ENCODE measurements at places on chromosomes 2 and 18.
A peak's percentile ranks its signal among the peaks of the same experiment; 100 is the strongest.

GRCh38 chr2:239579081-239579480, 178.3 kb upstream of the HDAC4 start:
- no peak for DNase-seq

DNA sequence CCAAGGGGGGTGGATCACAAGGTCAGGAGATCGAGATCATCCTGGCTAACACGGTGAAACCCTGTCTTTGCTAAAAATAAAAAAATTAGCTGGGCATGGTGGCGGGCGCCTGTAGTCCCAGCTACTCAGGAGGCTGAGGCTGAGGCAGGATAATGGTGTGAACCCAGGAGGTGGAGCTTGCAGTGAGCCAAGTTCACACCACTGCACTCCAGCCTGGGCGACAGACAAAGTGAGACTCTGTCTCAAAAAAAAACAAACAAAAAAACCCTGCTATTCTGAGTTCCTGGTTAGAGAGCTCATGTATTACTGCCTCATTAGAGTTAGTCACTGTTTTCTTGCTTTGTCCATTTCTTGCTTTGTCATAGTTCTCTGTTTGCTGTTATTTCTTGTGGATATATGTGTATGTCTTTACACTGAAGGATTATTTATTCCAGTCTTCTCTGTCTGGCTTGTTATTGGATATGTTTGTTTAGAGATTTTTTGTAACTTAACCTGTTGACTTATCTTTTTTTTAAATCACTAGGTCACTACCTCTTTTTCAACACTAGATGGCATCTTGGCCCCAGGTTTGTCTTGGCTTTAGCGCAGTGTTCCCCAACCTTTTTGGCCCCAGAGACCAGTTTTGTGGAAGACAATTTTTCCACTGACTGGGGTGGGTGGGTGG, 17.0 kb downstream of the TTLL4 start:
- DNase-seq = no peak

DNA sequence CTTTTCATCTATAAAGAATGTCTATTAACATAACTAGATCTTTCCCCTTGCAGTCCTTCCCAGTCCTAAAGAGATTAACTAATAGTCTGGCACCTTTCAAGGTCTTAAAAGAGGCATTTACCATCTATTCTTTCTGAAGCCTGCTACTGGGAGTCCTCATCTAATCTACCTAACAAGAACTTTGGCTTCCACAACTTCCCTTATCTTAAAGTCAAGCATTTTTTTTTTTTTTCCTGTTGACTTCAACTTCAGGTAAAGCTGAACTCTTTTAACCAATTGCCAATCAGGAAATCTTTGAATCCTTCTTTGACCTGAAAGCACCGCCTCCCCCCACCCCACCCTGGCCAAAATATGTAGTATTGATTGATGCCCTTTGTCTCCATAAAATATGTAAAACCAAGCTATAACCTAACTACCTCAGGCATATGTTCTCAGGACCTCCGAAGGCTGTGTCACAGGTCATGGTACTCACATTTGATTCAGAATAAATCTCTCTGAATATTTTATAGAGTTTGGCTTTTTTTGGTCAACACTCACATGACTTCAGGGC, 168.6 kb downstream of the PTPRM start:
- no peak for DNase-seq

DNA sequence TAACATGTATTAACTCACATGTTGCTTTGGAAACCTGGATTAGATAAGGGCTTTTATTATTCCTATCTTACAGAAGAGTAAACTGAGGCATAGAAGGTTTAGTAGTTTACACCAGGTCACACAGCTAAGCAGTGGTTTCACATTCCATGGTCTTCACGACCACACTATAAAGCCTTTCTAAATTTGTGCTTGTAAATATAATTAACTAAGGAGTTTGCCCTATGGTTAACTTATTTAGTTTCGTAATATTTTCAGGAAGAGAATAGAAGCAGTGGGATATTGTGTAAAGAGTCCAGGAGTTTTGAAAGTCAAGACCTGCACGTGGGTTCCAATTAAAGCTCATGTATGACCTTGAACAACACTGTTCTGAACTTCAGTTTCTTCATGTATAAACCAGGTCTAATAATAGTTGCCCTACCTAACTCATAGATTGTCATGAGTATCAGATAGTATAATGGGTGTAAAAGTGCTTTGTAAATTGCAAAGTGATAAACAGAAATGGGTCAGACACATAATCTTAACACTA, 19.5 kb upstream of the SOS1 start:
- DNase-seq = no peak

- no peak for DNase-seq
These were observed 190.4 kb downstream of the MYO3B start for GRCh38 chr2:170368370-170368769.

DNA sequence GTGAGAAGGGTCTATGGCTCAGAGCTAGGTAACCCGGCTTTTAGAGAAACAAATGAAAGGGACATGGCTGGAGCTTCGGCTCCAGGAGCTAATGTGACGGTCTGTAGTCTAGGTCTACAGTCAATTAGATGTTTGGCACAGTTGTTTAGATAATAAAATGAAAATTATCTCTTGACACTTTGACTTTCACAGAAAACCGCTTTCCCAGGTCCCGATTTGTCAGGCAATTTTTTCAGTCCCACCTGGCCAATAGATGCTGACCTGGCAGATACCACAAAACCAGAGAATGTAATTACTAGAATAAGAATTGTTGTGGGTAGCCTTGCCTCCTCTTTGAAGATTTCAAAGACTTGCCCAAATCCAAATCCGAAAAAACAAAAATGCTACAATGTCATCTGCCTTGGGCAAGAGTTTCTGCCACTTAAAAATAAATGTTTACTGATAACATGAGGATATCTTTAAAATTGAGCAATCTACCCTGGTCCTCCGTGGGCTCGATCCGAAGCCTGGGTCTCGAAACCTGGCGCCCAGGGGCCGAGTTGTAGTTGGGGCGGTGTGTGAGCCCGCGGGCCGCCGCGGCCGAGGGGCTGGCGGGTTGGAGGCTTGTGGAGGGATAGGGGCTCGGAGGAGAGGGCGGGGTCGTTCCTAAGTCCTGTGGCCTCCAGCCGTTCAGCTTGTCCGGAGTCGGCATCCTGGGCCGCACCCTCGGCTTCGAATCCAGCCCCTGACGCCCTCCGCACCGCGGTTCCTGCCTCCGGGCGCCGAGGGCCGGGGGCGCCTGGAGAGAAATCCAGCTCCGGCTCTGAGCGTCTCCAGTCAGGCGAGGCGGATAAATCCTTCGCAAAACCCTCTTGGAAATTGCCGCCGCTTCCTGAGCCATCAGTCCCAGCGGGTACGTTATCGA, 2.3 kb downstream of the EMX1 start:
- no peak for DNase-seq

GRCh38 chr2:55419233-55419678, 400 bp downstream of the CCDC88A start:
- DNase-seq = peak; percentile 42

DNA sequence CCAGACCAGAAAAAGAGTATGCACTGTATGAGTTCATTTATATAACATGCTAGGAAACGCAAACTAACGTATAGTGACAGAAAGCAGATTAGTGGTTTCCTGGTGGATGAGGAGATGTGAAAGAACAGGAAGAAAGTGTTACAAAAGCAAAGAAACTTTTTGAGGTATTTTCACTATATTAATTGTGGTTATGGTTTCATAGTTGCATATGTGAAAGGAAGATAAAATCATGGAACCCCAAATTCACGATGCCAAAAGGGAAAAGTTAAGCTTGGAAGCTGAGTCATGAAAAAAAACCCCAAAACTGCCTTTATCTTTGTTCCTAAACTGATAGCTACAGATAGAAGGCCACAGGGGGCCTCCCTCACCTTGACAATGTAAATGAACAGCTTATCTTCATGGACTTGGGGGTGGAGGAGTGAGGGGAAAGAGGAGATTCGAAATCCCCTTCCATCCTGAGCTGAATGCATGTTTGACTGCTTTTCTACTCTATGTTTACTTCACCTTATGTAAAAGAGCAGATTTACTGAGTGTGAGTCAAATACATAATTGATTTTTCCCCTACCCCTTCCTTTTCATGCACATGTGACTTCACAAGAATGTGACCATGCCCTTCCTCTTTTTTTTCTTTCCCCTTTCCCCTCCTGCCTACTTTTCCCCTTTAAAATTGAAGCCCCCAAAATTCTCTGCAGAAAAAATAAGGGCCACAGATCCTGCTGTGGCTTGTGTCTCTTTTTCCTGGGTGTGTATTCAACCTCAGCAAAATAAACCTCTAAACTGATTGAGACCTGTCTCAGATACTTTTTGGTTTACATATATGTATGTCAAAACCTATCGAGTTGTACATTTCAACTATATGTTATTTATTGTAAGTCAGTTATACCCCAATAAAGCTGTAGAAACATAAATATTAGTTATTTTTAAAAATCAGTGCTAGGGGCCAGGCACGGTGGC, 100.1 kb upstream of the TLK1 start:
- peak; percentile 26 for DNase-seq

- DNase-seq = no peak
These were observed 137.2 kb downstream of the CNTNAP5 start for GRCh38 chr2:124162256-124162655.

DNA sequence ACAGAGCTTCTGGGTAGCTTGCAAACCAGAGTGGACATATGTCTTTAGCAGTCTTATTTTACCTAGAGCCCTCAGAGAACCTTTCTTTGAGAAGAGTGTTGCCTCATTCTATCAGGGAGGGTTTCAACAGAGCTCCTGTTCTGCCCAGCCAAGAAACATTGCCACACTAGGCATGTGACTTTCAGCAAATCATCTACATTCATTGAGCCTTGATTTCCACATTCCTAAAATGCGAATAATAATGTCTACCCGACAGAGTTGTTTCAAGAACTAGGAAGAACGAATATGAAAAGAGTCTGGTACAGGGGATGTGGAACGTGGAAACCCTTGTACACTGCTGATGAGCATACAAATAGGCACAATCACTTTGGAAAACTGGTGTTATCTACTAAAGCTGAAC, 7.8 kb upstream of the PRKAG3 start:
- no peak for DNase-seq

GRCh38 chr2:36480636-36481035, 117.3 kb downstream of the FEZ2 start:
- no peak for DNase-seq

DNA sequence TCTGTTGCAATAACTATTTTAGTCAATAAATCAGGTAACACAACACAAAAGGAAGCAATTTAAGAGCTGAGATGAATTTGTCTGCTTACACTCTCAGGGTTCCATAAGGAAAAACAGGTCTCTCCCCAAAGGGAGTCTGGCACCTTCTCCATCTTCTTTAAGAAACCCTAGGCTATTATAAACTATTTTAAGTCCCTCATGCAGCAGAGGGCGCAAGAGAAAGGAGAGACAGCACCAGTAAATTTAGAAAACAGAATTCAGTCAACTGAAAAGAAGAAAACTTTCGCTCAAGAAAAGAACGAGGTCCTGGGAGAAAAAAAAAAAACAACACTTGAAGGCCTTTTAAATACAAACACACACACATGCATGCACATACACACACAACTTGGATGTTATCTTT, 19.1 kb downstream of the SULT1C4 start:
- DNase-seq = no peak

DNA sequence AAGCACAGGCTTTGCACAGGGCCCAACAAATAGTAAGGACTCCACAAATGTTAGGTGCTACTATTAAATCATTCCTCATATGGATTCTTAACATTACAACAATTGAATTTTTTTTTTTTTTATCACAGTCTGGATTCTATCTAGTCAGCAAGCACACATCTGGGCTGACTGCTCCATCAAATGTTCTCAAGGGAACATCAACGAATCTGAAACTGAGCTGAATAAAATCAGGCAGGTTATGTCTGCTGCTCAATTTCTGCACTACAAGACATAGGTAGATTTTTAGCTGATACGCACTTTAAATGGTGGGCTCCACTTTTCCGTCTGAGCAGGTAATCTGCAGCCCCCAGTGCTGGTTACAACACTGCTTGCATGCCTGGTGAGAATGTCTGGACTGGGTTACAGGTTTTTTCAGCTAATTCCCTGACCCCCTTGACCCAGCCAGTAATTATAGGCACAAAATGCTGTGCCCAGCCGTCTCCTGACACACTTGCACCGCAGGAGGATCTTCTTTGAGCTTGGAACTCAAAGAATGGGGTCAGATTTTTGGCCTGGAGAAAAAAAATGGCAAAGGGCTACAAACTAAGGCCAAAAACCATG, 44.6 kb downstream of the ADD2 start:
- DNase-seq = no peak

DNA sequence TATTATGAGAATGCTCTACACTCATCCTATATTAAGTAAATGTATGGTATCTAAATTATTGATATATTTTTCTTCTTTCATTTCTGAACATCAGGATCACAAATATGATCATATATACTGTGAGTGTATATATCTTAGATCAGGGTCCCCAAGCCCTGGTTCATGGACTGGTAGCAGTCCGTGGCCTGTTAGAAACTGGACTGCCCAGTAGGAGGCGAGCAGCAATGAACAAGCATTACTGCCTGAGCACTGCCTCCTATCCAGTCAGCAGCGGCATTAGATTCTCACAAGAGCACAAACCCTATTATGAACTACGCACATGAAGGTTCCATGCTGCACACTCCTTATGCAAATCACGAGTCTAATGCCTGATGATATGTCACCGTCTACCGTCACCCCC, 1247.1 kb upstream of the NXPH2 start:
- no peak for DNase-seq

GRCh38 chr18:14914771-14915170, 166.8 kb downstream of the ANKRD30B start:
- no peak for DNase-seq

DNA sequence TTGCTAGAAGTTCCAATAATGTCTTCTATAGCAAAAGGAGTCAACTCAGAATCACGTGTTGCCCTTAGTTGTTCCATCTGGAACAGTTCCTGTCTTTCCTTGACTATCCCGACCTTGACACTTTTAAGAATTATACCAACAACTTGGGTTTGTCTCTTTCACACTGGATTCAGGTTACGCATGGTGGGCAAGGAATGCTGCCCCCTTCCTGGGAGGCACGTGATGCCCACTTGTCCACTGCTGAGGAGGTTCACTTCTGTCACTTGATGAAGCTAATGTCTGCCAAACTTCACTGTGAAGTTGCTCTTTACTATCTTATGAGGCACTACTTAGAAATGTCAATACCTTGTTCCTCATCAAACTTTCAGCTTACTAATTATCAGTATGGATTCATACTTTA, 5.3 kb downstream of the COX5B start:
- DNase-seq = no peak

Data from activated naive CD8-positive, alpha-beta T cell treated with anti-CD3 and anti-CD28 coated beads, Interleukin-2, amount 50 U/mL, for 24 hours (primary cell).